ENCODE measurements at places on chromosomes 3 and 15. TPM values are rescaled to one million over a fixed set of nuclear protein-coding genes. Genes with fewer than 3 reads are reported as not detected.

THRB gene
- 39.6 TPM for total RNA-seq

EDEM1 gene
- 40.5 TPM for total RNA-seq

DNA sequence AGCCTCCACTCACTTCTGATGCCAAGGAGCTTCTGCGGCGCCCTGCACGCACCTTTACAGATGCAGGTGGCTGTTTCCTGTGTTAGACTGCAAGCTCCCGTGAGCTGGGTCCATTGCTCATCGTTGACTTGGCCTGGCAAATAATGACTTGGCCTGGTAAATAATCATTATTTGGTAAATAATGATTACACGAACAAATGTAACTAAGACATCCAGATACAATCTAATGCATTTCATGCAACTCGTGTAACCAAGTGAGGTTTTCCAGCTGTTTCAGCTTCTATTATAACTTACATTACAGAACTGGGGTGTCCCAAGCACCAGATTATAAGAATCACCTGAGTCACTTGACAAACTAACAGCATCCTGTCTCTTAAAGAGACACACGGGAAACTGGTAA is 92.1 kb upstream of the BHLHE40 start:
- no peak for DNase-seq

DNA sequence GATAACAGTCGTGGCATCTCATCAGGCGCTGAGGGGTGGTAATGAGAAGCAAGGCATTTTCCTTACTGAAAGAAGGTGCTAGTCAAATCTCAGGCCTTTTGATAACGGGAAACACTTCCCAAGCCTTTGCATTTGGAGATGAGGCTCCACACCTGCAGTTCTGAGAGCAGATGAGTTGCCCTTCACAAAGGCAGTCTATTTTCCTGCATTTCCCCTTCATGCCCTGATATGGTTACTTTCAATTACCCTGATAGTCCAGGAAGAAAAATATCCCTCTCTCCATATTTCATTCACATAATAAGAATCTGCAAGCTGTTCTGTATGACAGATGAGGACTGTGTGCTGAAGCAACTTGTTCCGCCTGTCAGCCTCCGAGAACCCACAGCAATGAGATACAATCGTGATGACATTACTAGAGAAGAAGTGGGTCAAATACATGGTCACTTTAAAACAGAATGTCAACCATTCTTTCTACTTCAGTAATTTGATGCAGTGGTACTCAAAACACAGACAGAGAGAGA is 25.0 kb downstream of the FHIT start:
- no peak for DNase-seq
